ENCODE measurements at places on chromosomes 4 and X. TPM values are rescaled to one million over a fixed set of nuclear protein-coding genes. Genes with fewer than 3 reads are reported as not detected.

Gene TMEM144
- total RNA-seq: 12.6 TPM

Gene TCEAL2
- not detected for total RNA-seq

Gene PNMA5
- not detected for total RNA-seq

Gene MAPK10
- 4.1 TPM for total RNA-seq

Gene TMPRSS11B
- total RNA-seq: not detected

Gene NUP62CL
- total RNA-seq: 0.51 TPM

Gene DCTD
- total RNA-seq: 44.1 TPM

Measured in Right ventricle myocardium inferior (tissue), 1 donor.